ENCODE measurements at places on chromosomes 3 and 15.

- DNase-seq, result no peak
Observed at GRCh38 chr3:171156401-171157010, 130.0 kb upstream of the SLC2A2 start.

GRCh38 chr3:72180405-72180804, 395.5 kb upstream of the PROK2 start:
- no peak for DNase-seq

DNA sequence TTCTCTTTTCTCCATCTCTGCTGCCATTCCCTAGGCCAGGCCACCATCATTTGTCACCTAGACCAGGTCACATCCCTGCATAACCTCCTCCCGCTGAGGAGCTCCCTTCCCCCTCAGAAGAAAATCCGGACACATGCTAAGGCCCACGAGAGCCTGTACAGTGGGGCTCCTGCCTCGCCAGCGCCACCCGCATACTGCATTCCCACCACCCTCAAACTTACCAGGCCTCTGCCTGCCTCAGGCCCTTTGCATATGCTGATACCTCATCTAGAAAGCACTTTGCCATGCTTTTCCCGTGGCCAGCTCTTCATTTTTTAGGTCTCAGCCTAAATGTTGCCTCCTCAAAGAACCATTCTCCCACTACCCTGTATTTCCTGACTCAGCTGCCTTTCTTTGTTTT, 220.1 kb upstream of the CTDSPL start:
- DNase-seq, result no peak

GRCh38 chr15:57387564-57388076, 11.3 kb downstream of the CGNL1 start:
- DNase-seq, result no peak

DNA sequence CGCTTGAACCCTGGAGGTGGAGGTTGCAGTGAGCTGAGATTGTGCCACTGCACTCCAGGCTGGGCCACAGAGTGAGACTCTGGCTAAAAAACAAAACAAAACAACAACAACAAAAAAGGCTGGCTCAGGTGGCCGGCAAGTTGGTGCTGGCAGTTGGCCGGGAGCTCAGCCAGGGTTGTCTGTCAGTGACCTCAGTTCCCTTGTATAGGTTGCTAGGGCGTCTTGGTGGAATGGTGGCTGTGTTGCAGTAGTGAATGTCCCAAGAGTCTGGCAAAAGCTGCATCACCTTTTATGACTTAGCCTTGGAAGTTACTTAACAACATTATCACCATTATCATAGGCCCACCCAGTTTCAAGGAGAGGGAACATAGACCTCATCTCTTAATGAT, 40.6 kb downstream of the ASB7 start:
- DNase-seq, result no peak

- no peak for DNase-seq
Observed at GRCh38 chr3:32862247-32862935, 44.6 kb downstream of the TRIM71 start.

All from effector memory CD4-positive, alpha-beta T cell (primary cell).